ENCODE measurements at places on chromosomes 12 and 14.

- DNase-seq: no peak
These were observed 17.0 kb upstream of the MIS18BP1 start for GRCh38 chr14:45270031-45270430.

- no peak for DNase-seq
These were observed 161.1 kb downstream of the BTG1 start for GRCh38 chr12:91984556-91984955.

GRCh38 chr12:9742661-9743060 is 9.8 kb upstream of the CLECL1 start:
- DNase-seq: no peak

DNA sequence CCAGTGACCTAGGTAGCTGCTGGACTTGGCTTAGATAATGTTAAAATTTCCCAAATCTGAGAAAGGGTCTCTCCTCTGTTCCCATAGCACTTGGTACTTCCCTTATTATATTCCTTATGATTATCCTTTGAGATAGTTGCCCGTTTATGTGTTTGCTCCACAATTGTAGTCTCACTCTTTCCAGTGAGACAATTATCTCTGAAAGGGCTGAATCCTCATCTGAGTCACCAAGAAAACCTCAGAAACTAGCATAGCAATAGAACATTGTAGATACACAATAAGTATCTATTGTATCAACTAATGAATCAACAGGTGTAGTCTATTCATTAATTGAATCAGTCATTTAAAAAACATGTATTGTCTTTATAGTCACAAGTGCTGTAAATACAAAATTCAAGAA is 119.1 kb upstream of the FAR2 start:
- no peak for DNase-seq

DNA sequence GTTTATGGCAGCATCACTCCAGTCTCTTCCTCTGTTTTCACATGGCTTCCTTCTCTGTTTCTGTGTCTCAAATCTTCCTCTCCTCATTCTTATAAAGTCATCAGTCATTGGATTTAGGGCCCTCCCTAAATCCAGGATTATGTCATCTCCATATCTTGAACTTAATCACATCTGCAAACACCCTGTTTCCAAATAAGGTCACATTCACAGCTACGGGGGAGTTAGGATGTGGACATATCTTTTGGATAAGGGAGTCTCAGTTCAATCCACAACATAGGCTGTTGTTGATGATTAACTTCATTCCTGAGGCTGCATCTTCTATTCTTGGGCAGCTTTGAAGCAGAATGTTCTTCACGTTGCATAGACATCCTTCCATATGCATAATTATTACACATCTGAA is 40.3 kb upstream of the NTF3 start:
- DNase-seq: no peak

DNA sequence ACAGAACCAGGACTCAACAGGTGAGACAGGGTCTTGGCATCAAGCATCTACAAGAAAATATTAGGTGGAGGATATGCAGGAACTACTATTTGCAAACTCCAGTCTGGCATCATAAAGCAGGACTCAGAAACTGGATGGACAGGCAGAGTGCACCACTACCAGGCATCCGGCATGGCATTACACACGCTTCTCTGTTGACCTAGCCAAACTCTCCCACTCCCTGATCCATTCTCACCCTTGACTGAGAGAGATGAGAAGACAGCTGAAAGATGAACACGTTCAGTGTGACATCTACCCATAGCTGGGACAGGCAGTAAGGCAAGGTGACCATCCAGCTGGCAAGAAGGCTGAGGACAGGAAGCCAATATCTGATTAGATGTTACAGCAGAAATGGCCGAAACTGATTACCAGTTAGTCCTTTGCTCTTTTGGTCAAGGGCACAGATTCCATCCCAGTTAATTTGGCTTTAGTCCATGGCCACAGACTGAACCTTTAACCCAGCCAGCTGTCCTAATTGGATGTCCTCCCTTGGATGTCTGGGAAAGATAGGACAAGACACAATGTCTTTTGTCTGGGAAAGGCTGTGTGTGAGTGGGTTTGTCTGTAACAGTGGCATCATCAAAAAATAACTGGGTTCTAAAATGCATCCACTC is 71.6 kb downstream of the BBS10 start:
- DNase-seq: no peak

GRCh38 chr12:103530307-103531066 is 34.7 kb upstream of the C12orf42 start:
- DNase-seq: no peak

GRCh38 chr12:3038166-3038565 is 39.0 kb upstream of the TSPAN9 start:
- DNase-seq: no peak

DNA sequence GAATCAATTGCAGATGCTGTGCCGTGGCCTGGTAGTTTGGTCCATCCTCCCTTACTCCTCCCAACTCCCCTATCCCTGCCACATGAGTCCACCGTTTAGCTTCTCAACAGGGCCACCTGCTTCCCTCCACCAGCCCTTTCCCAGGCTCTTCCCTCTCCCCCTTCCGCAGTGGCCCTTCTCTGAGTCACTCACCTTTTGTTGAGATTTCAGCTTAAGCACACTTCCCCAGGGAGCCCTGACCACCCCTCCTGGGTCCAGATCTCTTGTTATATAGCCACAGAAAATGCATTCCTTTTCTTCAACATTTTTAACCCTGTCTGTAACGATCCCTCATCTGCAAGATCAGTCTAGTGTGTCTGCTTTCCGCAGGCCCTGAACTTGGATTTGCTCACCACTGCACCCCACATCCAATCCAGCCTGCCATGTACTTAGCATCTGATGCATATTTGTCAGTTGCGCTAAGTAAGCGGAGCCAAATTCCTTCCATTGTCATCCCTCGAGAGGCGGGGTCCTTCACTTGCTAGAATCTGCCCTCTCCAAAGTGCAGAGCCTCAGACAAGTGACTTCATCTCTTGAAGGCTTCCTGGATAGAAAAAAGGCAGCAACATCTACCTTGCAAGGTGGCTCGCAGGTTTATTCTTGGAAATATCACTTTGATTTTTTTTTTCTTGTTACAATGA is 41.1 kb downstream of the TMEM63C start:
- no peak for DNase-seq

- no peak for DNase-seq
These were observed 349.8 kb downstream of the TMEM121 start for GRCh38 chr14:105876158-105876557.

GRCh38 chr12:70603044-70603443 is 34.2 kb downstream of the PTPRB start:
- DNase-seq: no peak

GRCh38 chr12:108505129-108505528 is 9.9 kb upstream of the FICD start:
- DNase-seq: no peak

GRCh38 chr12:31238764-31239387 is 87.1 kb downstream of the SINHCAF start:
- peak; percentile 54 for DNase-seq

DNA sequence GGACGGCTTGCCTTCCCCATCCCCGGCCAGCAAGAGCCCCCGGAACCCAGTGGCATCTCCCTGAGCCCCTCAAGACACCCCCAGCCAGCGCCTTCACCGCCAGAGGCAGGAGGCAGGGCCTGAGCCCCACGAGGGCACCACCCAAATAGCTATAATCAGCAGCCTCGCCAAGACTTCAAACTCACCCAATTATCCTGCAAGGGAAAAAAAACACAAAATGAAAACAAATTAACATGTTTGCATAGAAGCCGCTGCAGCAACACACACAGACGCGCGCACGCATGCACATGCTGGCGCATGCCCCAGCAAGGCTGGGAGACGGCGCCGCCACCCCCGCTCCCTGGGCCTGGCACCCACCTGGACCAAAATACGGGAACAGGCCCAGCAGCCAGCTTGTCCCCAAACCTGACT is 15.8 kb downstream of the FAM222A start:
- DNase-seq: no peak

GRCh38 chr12:109736552-109737108 is 23.0 kb downstream of the FAM222A start:
- peak; percentile 18 for DNase-seq

DNA sequence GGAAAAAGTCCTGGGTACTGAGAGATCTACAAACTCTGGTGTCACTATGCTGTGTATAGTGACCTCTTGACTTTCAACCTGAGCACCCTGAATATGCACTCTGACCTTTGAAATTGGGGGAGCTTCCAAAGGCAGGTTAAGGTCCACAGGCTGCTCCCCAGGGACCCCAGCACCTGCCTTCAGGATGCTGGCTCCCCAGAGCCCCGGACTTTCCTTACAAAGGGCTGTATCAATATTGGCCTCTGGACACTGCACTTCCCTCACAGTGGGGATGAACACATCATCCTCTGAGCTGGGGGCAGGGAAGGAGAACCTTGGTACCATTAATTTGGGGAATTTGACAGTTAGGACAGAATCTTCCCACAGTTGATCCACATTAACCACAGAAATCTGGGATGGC is 14.3 kb downstream of the PLD4 start:
- no peak for DNase-seq

- DNase-seq: no peak
These were observed 40.0 kb upstream of the CAPRIN2 start for GRCh38 chr12:30794591-30795409.

- no peak for DNase-seq
These were observed 131.0 kb downstream of the TMEM132D start for GRCh38 chr12:129772501-129773493.

DNA sequence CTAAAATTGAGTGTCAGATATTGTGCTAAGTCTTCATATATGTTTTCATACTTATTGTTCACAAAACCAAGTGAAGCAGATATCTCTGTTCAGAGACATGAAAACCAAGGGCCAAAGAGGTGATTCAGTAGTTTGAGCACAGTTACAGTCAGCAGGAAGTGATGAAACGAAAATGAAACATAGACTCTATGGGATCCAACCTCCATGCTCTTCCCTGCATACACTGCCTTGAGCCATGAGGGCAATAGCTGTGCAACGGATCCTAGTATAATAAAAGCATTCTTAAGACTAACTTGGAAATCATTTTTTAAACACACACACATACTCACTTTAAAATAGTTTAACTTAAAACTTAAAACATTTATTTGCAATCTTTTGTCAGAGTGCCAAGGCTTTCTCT is 27.9 kb downstream of the ESR2 start:
- DNase-seq: no peak

DNA sequence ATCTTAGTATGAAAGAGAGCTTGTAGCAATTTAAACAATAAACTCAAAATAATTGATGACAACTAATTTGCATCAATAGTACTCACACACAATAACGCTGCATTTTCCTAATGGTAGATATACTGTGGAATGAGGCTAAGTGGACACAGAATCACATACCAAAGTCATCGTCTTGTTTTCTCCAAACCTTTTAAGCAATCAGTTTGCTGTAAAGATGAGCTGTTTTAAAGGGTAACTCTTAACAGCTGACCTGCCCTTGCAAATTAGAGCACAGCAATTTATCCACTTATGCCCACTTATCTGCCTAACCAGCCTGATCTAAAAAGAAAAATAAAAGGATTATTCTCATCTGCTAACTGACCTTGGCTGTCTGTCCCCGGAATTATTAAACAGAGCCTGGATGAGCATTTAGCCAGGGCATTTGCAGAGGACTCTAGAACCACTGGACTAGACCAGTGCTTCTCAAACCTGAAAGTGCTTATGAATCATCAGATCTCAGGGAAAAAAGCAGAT is 174.3 kb upstream of the BCL2L14 start:
- no peak for DNase-seq

- DNase-seq: peak; percentile 57
These were observed 1.8 kb downstream of the TBC1D30 start for GRCh38 chr12:64826234-64826633.

GRCh38 chr14:75794615-75795038 is 133.6 kb downstream of the TTLL5 start:
- no peak for DNase-seq

GRCh38 chr12:58919231-58920101 is 838 bp downstream of the LRIG3 start:
- no peak for DNase-seq

DNA sequence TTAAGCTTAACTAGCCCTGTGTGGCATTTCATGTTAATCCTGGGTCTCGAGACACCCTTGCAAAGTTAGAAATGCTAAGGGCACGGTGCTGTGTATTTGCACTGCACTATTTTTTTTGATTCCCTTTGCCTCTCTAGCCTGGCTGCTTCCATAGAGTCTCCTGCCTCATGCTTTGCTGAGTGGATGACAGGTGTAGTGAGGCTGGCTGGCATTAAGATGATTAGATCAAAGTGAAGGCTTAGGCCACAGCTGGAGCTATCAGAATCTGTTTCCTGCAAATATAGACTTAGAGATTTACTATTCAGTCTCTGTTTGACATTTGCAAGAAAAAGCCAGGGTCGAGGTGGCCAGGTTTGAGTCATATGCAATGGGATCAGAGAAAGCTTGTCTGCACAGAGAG is 791.1 kb downstream of the AACS start:
- DNase-seq: no peak
